Stimulated activated CD8-positive, alpha-beta memory T cell treated with anti-CD3 and anti-CD28 coated beads, Interleukin-15, amount 100 ng/mL, for 1 hour (primary cell): ENCODE measurements at places on chromosomes 12 and 14.
A peak's percentile ranks its signal among the peaks of the same experiment; 100 is the strongest.

DNA sequence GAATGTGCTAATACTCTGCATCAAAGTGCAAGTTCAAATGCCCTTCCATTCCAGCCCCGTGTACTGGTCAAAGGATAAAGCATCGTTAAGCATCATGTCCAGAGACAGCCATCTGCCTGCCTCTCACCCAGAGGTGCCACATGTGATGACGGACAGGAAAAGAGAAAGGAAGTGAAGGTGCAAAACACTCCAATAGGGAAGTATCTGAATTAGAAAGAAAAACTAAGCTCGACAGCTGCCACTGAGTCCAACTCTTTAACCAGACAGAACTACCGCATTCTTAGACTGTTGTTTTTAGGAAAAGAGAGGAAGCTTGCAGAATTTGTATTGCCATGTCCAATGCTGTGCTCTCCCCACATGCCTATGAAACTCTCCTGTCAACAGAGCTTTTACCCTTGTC lies 465.0 kb upstream of the SOX5 start:
- DNase-seq = no peak

GRCh38 chr12:6813363-6813762 lies 8.3 kb upstream of the GPR162 start:
- no peak for DNase-seq

GRCh38 chr12:54716261-54716660 lies 68.1 kb upstream of the DCD start:
- no peak for DNase-seq

GRCh38 chr12:57188090-57188425 lies 28.5 kb upstream of the NXPH4 start:
- DNase-seq = no peak

- no peak for DNase-seq
Measured at GRCh38 chr12:122839907-122840554, 4.8 kb downstream of the HIP1R start.

GRCh38 chr14:53430870-53431269 lies 277.7 kb upstream of the DDHD1 start:
- no peak for DNase-seq

GRCh38 chr14:105292826-105293711 lies 7.7 kb downstream of the BRF1 start:
- DNase-seq = no peak

DNA sequence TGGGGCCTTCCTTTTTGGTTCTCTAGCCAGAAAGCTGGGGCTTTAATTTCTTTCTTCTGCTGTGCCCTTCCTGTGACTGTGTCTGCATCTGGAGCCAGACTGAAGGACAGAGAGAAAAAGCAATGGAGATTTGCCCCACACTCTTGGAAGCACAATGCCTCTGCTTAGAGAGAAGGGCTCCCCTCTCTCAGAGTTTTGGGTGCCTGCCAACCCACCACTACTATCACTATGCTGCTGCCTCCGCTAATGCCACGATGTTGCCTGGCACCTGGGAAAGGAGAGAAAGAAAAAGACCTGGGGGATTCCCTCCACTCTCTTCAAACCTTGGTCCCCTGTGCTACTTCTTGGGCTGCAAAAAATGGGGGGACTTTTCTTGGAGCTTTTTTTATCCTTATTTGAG lies 52.6 kb downstream of the TMEM260 start:
- DNase-seq = no peak

- no peak for DNase-seq
Measured at GRCh38 chr12:129765719-129766118, 138.1 kb downstream of the TMEM132D start.

DNA sequence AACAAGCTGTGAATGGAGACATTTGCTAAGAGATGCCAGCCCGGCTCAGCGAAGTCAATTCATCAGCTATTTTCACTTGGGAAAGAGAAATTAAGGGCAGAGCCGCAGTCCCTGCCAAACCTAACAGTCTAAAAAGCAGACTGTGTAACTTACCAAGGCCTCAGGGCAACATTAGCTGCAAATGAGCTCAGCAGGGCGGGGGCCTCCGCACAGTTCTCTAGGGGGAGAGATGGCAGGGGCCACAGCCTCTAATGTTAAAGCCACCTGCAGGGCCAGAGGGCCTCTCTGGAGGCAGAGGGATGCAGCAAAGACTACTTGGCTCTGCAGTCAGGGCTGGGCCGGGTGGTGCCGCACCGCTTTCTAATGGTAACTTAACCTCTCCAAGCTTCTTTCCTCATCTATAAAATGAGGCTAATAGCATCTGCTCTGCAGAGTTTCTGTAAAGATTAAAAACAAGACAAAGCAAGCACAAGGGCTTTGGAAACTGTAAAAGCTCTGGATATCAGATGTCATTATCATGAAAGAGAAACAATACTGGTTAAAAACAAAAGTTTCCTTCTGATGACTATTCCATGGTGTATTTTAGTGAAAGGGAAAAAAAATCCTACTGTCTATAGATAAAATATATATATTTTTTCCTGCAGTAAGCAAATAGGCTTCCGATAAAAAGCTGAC lies 13.4 kb upstream of the GPRC5A start:
- DNase-seq = no peak

DNA sequence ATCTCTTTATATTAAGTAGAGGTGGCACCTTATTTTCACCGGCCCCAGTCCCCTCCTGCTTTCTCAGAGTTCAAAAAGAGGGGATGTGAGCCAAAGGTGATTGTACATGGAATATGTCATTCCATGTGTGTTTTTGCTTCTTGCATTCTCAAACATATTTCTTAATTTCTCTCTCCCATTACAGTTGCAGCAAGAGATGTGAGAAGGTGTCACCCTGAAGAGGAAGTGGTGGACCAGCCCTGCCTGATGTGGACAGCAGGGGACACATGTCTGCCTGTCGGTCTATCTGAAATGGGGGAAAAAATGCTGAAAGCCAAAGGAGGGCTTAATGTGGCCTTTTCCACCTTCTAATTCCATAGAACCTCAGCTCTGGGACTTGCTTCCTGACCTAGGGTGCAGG lies 1.9 kb upstream of the FOXN3 start:
- DNase-seq = no peak

GRCh38 chr12:1662761-1663439 lies 28.0 kb upstream of the ADIPOR2 start:
- DNase-seq = no peak

DNA sequence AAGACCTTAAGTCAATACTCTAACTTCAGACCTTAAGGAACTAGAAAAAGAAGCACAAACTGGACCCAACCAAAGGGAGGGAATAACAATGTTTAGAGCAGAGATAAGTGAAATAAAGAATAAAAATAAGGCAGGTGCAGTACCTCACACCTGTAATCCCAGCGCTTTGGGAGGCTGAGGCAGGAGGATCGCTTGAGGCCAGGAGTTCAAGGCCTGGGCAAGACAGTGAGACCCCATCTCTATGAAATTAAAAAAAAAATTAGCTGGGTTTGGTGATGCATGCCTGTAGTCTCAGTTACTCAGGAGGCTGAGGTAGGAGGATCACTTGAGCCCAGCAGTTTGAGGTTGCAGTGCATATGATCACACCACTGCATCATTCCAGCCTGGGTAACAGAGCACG lies 9.1 kb downstream of the TFCP2 start:
- DNase-seq = no peak

DNA sequence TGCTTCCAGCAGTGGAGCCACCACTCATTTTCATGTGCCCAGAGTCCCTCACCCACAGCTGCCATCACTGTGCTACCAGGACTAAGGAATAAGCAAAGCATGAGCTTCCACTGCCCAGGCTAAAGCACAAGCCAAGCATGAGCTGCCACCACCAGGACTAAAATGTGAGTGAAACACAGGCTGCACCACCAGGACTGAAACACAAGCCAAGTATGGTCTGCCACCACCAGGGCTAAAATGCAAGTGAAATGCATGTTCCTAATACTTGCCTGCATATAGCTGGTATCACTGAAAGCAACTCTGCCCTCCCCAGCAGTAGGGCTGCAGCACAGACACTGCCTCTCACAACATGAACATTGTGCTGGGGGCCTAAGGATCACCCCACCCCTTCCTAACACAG lies 30.0 kb downstream of the CEP83 start:
- no peak for DNase-seq

DNA sequence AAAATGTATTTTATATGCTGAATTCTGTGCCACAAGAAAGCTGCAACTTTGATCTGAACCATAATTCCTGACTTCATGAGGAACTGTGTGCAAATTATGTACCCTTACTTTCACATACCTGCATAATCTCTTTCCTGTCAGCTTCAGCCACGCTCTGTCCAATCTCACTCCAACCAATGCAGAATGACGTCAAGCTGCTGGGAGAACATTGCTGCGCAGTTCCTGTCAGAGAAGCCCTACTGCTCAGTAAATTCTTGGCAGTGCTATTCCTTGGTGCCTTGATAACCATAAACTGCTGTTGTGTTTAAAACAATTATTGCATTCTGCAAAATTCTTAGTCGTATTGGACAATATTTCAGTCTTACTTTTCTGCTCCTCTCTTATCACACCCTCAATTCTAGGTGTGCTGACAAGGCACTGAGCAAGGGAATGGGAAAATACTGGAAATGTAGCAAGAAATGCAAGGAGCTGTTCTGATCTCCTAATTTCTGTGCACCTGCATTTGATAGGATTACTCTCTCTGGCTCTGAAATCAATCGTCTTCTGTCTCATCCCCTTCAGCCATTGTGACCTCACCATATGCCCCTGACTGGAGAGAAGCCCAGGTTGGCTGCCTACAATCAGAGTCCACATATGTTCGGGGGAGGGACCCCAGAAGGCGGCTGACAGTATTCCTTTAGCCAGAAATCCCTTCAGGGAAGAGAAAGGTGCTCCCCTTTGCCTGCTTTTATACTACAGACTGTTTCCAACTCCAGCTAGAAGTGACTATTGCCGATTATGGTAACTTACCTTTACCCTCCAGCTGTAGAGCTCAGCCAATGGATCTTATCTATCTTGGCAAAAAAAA lies 274.9 kb upstream of the NOVA1 start:
- no peak for DNase-seq

- DNase-seq = no peak
Measured at GRCh38 chr12:125070661-125071390, 5.6 kb downstream of the AACS start.

GRCh38 chr14:103480595-103480994 lies 42.0 kb downstream of the CKB start:
- DNase-seq = no peak

- DNase-seq = no peak
Measured at GRCh38 chr12:76919383-76920171, 40.8 kb upstream of the CSRP2 start.

DNA sequence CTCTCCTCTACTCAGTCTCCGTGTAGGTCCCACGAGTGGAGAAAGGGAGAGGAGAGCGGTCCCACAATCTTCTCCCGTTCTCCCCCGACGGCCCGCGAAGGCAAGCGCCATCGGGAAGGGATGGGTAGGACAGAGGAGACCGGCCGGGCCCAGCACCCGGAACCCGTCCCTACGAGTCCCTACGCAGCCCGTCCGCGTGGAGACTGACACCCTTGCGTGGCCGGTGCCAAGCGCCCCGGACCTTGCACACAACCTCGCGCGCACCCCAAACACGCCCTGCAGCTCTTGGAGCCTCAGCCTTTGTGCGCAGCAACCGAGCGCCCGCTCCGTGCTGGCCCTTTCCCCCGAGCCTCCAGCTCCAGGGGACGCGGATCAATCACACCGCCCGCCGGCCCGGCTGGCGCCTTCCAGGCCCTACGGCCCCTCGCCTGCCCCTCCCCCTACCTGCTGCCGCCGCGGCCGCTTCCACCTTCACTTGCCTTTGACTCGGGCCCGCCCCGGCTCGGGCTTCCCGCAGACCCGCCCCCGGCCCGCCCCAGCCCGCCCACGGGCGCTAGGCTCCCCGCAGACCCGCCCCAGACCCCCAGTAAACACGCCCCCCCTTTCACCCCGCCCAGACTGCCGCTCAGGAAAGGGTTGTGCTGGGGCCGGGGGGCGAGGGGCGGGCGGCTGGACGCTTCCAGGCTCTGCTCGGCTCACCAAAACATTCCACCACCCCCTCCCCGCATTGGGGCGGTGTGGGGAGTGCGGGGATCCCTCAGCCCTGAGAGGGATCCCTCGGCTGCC lies at the start of gene NDRG2:
Gene NDRG2, minus strand, starts transcription at position 477 of the 786 bp plus-strand sequence. CDS start 1,746 bp downstream, outside the sequence.
- DNase-seq = peak; percentile 54

- DNase-seq = no peak
Measured at GRCh38 chr14:46259536-46259935, 392.0 kb downstream of the RPL10L start.

- DNase-seq = no peak
Measured at GRCh38 chr12:79407671-79408622, 282.8 kb downstream of the PAWR start.

DNA sequence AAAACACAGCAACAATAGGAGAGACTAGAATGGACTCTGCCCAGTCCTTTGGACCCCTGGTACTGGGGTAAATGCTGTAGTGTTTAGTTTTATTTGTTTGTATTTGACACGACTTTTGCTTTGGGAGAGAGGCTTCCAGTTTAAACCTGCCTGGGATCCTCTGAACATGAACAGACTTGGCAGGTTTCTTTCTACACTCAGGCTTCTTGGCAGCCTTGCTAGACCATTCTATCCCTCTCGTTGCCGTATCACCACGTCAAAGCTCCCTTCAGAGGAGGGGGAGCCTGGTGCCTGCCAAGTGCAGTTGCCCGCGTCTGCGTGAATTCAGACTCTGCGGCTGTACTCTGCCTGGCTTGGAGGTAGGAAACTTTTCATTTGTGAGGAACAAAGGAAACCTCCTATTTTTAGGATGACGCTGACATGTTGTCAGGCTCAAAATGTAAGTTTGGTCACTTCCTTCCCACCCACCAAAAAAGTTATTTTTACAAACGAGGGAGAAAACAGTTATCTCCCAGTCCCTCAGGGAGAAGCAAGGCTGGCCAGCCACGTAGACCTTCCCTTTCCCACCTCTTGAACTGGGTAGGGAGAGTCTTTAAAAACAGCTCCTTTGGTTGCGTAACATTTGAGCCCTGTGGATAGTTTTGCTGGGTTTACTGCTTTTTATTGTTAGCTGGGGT lies 25.9 kb downstream of the CD9 start:
- DNase-seq = no peak

GRCh38 chr14:99181804-99182520 lies 90.0 kb downstream of the BCL11B start:
- DNase-seq = no peak

GRCh38 chr12:40240779-40241178 lies 16.0 kb downstream of the LRRK2 start:
- no peak for DNase-seq

DNA sequence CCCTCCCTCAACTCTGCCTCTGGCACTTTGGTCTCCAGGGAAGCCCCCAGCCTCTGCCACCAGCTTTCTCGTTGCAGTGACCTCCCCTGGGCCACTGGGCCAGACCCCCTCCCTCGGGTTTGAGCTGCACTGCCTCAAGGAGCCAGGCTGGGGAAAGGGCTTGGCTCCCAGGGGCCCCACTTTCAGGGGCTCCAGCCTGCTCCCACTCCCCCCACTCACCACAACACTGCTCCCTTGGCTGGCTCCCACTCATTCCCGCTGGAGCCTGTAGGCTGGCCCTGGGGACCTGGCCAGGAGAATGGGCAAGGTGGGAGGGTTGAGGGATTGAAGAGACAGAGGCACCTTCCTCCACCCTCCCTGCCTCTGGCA lies 19.3 kb upstream of the KIF26A start:
- DNase-seq = no peak
